Stimulated activated CD8-positive, alpha-beta memory T cell treated with anti-CD3 and anti-CD28 coated beads, Interleukin-12 subunit alpha, Interleukin-12 subunit beta, amount 100 ng/mL, for 4 hours (primary cell): ENCODE measurements at places on chromosomes 7 and 10.

GRCh38 chr7:8146106-8146787 lies 115.7 kb downstream of the ICA1 start:
- DNase-seq, result no peak

DNA sequence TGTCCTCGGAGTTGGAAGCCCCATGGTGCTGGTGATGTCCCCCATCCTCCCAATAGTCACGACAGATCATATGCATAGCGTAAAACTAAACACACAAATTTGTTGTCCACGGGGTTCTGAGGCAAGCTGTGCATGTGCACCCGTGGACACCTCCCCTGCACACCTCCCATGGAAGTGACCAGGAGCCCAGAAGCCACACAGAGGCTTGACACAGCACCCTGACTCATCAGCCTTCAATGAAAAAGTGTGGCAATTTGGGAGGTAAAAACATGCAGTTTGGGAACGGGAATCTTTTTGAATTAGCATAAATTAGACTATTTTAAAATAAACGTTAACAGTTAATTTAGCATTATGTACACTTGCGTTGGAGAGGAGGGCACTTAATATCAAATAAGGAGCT lies 89.2 kb upstream of the NPS start:
- DNase-seq, result no peak

DNA sequence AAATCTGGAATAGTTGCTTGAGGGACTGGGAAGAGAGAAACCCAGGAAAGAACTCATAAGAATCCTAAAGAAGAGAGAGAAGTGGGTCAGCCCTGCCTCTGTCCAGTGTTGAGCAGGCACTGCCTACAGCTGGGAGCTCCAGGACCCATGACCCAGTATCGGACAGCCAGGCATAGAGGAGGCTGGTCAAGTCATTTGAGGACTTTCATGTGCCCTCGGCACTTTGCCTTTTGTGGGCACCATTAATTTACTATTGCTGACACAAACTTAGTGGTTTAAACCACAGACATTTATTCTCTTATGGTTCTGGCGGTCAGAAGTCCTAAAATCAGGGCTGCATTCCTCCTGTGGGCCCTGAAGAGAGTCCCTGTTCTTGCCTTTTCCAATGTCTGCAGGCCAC lies 60.3 kb downstream of the CPXM2 start:
- DNase-seq, result no peak

DNA sequence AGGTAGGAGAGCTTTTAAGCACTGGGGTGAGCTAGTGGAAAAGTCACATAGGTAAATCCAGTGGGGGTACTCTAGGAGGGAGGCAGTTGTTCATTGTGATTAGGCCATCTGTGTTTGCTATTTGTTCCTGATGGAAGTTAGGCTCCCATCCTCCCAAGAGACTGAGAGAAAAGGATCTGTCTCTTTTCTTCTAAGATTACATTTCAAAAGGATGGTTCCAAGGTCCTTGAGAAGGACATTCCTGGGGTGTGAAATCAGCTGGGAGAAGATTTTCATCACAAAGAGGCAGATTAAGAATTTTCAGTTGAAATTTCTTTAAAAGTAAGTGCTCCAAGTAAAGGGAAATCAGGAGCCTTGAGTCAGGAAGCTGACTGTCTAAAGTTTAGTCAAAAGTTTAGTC lies 210.8 kb upstream of the CSTF2T start:
- no peak for DNase-seq

GRCh38 chr7:11192506-11192905 lies 218.8 kb downstream of the PHF14 start:
- DNase-seq, result no peak

DNA sequence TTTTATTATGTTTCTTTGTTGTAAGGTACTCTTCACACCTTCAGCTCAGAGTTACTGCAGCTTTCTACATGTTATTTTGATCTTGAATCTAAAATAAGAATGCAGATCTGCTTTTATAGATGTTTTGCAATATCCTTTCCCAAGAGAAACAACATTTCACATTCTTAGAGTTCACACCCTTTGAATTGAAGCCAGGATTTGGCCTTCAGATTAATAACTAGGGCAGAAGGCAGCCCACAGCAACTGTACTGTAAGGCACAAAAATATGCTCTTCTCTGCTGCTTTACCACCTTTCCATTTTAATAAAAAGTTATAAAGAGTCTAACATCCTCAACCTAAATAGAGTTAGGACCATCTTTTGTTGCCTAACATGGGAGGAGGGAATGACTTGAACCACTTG lies 224.7 kb downstream of the LHFPL3 start:
- no peak for DNase-seq

DNA sequence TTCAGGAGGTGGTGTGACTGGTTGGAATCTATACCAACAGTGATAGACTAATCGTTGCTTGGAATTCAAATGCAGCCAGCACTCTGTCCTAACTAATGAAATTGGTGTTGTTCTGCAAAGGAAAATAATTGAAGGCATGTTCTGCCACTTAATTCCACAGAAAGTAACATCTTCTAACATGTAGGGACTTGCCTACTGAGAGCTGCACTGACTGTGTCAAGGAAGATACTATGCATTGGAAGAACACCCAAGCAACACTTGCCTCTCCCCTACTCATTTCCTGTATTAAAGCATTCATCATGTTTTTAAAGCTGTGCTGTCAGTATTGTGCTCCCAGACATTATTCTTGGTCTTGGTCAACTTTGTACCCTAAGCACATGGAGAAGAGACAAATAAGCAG lies 2.7 kb upstream of the CYP3A7 start:
- no peak for DNase-seq

GRCh38 chr10:76020630-76021029 lies 589.2 kb downstream of the LRMDA start:
- no peak for DNase-seq

GRCh38 chr7:92751902-92752901 lies 84.2 kb downstream of the CDK6 start:
- DNase-seq, result no peak

DNA sequence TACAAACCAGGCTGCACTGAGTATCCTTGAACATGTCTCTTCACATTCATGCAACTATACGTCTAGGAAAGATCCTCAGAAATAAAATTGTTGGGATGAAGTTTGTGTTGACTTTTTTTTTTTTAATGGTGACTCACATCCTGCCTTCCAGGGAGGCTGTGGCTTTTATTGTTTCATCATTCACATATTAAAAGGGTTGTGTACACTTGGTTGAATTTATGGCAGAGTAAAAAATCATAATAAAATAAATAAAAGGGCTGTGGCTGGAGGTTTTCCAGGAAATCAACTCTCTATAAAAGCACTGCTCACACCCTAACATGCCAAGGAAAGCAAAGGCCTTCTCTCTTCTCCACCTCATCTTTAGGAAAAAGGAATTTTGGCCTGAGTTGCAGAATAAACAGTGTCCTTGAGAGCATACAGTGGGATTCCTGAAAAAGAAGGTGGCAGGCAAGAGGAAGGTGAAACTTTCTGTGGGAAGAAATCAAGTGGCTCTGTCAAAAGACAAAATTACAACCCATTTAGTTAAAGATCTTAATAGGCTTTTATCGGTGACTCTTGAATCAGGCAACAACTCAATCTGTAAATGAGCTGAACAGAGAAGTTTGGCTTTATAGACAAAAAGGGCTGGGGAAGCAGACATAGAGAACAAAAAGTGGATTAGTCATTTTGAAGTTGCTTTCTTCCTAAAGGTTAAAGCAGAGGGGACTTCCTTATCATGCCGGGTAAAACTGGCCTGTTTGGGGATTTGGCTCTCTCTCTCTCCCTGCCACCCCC lies 41.6 kb upstream of the FHIP2A start:
- no peak for DNase-seq

GRCh38 chr7:83684928-83685327 lies 36.0 kb upstream of the SEMA3E start:
- DNase-seq, result no peak

- DNase-seq, result no peak
Measured at GRCh38 chr7:88289564-88290025, 17.1 kb downstream of the STEAP4 start.

DNA sequence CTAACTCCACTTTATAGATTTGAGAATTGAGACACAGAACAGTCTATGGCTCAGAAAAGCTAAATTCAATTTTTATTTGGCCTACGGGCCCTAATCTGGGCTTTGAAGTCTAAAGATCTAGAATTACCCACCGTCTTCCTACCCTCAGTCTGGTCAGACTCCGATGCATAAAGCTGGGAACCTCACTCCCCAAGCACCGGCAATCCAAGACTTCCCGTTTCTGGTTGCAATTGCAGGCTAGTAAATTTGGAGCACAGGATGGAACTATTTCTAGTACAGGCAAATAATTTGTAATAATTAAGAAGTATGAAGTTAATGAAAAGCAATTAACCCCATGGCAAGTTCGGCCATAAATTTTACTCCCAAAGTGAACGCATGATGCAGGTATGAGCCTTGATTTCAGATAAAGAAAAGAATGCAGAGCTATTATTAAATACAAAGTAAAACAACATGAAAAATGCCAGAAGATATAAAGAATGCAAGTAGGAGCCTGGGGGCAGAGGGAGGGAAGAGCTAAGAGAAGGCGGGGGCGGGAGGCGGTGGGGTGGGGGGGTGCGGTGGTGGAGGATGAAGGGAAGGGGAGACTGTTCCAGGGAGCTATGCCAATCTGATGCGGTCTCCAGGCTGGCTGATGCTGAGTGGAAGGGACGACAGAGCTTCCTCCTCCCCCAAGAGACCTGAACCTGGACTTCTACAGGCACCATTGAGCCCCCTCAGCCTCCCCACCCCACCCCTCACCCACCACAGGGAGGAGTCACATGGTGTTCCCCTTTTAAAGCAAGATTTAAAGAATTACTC lies 45.1 kb downstream of the BPGM start:
- no peak for DNase-seq

DNA sequence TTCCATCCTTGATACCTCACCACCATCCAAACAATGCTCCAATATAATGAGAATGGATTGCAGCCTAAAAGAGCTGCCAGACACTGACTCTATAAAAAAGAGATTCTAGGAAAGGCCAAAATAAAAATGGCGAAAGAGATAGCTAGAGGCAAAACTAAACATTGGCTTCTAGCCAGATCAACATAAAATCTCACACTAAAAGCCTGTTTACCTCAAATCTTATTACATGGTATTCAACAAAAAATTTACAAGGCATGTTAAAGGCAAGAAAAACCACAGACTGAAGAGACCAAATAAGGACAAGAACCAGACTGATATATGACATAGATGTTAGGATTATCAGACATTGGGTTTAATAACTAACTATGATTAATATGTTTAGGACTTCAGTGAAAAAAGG lies 1127.0 kb downstream of the DNAJB9 start:
- no peak for DNase-seq

- no peak for DNase-seq
Measured at GRCh38 chr10:69459893-69460575, 8.8 kb downstream of the TSPAN15 start.

DNA sequence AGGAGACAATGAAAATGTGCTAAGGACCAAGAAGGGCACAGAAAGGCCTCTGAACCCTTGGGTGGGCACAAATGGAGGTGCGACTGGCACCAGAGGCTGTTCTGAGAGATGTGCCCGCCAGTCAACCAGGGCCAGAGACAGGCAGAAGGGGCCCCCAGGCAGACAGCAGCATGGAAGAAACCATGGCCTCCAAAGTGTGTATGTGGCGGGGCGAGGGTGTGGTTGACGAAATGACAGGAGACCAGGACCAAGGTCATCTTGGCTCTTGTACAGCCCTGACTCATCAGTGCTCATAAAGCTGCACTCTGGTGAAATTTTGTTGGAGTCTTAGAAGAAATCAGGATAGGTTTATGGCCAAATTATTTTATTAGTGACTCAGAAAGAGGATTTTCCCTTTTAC lies 4.0 kb upstream of the MRPS24 start:
- no peak for DNase-seq

DNA sequence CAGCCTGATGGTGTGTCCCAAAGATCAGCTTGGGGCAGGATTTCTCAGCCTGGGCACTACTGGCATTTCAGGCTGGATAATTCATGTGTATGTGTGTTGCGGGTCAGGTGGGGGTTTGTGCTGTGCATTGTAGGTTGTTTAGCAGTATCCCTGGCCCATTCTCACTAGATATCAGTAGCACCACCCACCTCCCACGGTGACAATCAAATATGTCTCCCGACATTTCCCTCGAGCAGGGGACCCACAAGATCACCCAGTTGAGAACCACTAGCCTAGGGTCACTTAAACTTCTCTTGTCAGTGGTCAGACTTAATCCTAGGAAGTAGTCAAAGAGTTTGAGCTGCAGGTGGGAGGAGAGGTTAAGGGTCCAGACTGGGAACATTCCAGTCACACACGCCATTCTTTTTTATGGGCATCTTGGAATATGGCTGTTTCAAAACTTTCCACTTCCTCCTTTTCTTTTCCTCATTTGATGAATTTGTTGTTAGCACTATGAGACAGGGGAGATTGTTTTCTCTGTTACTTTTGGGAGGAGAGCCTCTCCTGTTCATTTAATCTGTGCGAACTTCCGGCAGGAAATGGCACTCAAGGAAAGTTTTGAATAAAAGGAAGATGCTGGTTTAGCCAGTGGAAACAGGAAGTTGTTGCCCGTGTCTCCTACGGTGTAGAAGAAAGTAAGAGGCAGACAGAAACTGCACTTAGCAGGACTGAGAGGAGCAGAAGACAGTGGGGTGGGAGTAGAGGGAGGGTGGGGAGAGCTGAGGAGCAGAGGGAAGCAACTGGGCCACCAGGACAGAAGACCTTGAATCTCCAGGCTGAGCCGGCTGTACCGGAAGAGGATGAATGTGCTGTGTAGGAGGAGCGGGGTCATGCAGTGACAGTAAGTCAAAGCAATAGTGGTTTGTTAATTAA lies 17.6 kb upstream of the EXOC6 start:
- DNase-seq, result no peak

DNA sequence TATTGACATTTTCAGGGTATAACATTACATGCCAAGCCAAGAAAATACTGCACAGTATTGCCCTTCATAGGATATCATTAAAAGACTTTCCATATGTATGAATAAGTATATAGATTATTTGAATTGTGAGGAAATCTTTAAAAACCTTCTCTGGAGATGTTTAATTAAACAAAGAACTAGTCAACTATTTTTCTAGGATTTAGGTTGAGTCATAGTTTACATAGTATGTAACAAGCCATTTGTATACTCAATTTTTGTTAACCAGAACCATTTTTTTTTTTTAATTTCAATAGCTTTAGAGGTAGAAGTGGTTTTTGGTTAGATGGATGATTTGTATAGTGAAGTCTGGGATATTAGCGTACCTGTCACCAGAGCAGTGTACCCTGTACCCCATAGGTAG lies 151.2 kb upstream of the ASAH2 start:
- DNase-seq, result no peak

GRCh38 chr7:27846388-27846787 lies 106.4 kb downstream of the TAX1BP1 start:
- DNase-seq, result no peak

GRCh38 chr7:153934048-153934447 lies 118.2 kb upstream of the DPP6 start:
- DNase-seq, result no peak
